Esophagus squamous epithelium (tissue), 5 donors: ENCODE measurements at places on chromosomes 2 and 18. TPM values are rescaled to one million over a fixed set of nuclear protein-coding genes. Genes with fewer than 3 reads are reported as not detected.

- no peak for DNase-seq
These were observed 104.8 kb upstream of the FN1 start for GRCh38 chr2:215540658-215541057.

DNA sequence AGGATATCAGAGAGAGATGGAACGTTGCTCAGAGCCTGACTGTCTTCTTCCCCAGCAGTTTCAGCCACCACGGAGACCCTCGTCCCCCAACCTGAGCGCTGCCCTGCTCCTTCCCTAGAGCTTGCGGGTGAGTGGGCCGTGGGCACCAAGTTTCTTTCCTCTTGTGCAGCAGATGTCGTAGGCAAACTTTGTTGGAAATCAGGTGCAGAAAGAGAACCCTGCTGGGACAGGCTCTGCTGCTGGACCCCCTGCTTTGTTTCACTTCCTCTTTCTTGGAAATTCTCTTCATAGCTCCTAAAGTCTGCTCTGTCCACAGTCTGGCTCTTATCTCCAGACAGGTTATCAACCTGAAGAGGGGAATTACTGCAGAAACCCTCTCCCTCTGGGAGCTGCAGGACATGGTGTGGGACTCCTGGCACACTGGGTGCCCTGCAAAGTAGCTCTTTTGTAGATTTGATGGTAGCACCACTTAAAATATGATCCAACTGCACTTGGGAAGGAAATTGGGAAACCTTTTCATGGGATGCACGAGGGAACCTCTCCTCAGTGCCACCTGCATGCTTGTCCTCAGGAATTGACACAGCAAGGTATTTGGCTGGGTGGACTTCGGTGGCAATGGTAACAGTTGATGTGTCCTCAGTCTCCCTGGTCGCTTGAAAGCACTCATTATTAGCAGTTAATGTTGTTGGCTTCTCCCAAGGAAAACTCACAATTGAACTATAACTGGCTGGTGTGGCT is 92.2 kb downstream of the ALPK2 start:
- no peak for DNase-seq

NBAS gene
- 24.5 TPM for total RNA-seq

AQP12A gene
- total RNA-seq, result not detected
